ENCODE measurements at places on chromosomes 5 and 9.

DNA sequence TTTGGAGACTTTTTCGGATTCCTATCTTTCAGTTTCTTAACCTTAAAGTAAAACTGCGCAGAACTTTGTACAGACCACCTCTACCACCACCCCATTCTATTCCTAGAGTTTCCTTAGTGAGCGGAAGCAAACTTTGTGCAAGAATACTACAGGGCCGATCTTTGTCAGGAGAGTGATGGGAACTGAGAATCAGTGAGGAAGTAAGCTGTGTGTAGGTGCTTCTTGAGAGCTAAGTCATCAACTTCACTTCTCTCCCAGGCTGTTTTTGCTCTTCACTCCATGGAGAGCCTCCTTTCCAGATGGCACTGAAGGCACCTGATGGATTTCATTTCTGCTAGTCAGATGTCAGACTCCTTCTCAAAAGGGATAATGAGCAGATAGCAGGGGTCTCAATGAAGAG lies 127.3 kb downstream of the SPATA31D1 start:
- no peak for DNase-seq

GRCh38 chr9:136687721-136688223 lies 515 bp upstream of the AGPAT2 start:
- DNase-seq: no peak

DNA sequence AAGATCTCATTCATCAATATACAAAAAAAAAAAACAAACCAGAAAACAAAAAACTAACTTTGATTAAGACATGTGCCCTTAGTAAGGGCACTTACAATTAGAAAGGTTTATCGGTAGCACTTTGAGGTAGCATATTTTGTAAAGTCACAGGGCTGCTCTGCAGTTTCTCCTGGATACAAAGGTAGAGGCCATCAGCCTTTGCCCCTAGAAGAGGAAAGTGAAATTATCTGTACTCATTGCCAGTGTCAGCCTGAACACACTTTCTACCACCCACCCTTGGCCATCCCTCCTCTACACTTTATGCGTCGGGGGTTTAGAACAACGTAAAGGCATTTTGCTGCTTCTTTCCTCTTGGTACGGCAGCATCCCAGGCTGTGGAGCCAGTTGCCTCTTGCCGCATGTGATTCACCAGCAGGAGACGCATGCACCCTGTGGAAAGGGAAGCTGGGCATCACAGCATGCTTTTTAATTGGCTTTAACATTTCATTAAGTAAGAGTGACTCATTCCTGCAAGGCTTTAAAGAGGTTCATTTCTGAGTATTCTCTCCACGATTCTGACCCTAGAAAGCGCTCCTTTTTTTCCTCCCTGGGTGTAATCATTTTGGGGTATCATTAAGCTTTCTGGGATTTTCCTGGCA lies 84.6 kb downstream of the CEMIP2 start:
- no peak for DNase-seq

DNA sequence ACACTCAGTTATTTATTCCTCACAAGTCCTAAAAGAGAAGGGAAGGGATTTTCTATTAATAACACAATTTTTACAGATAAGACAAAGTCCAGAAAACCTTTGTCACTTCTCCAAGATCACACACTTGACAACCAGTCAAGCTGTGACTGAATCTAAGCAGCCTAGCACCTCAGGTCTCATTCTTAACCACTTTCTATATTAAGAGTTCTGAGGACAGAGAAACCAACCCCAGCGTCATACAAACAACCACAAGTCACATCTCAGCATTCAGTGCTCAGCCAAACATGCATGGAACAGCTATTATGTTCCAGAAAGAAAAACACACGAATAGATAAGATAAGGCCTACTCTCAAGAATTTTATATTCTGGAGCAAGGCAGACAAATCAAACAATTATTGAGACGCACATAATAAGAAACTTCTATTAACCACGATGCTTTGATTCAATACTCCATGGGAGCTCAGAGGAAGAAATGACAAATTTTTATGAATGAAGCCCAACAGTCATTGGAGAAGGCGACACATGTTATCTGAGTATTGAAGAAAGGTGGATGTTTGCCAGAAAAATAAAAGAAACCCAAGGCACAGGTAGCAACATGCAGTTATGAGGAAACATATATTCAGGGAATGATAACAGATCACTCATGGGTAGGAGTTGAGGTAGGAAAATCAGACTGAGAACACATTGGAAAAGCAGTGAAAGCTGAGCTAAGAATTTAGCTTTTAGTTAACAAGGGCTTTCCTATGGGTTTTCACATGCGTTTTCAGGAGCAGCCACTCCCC lies 113.1 kb downstream of the HTR4 start:
- DNase-seq: no peak

All from T-helper 9 cell (primary cell).